Stimulated activated CD4-positive, alpha-beta T cell treated with anti-CD3 and anti-CD28 coated beads, Interleukin-15, amount 100 ng/mL, for 1 hour (primary cell): ENCODE measurements at places on chromosomes 5 and 9.
A peak's percentile ranks its signal among the peaks of the same experiment; 100 is the strongest.

DNA sequence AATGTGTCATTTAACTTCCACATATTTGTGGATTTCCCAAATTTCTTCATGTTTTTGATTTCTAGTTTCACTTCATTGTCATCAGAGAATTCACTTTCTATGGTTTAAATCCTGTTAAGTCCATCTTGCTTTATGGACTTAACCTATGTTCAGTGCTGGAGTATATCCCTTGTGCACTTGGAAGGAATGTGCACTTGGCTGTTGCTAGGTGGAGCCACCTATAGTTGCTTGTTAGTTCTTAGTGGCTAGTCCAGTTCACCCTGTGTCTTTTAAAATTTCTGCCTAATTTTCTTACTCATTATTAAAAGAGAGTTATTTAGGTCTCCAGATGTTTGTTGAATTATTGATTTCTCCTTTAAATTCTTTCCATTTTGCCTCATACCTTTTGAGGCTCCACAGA is 1472.5 kb upstream of the CDH6 start:
- no peak for DNase-seq

DNA sequence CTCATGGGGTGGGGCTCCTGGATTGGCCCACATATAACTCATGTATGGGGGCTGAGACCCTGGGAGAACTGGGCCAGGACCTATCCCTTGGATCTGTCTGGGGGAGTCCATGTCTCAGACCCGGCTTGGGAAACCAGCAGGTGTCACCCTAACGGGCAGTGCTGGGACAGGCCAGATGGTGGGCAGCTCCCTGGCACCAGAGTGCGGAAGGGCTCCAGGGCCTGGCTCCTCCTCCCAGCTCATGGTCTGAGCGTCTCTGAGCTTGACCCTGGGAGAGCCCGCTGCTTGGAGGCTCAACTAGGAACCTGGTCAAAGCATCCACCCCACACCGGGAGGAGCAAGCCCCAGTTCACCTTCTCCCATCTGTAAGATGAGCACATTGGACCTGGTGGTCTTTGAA is 15.5 kb upstream of the NCS1 start:
- DNase-seq: no peak

GRCh38 chr5:151417712-151418111 is 29.7 kb upstream of the SLC36A1 start:
- no peak for DNase-seq

- DNase-seq: no peak
Observed at GRCh38 chr9:126230692-126231091, 95.9 kb upstream of the MVB12B start.

- no peak for DNase-seq
Observed at GRCh38 chr9:81465468-81466011, 223.8 kb downstream of the TLE1 start.

DNA sequence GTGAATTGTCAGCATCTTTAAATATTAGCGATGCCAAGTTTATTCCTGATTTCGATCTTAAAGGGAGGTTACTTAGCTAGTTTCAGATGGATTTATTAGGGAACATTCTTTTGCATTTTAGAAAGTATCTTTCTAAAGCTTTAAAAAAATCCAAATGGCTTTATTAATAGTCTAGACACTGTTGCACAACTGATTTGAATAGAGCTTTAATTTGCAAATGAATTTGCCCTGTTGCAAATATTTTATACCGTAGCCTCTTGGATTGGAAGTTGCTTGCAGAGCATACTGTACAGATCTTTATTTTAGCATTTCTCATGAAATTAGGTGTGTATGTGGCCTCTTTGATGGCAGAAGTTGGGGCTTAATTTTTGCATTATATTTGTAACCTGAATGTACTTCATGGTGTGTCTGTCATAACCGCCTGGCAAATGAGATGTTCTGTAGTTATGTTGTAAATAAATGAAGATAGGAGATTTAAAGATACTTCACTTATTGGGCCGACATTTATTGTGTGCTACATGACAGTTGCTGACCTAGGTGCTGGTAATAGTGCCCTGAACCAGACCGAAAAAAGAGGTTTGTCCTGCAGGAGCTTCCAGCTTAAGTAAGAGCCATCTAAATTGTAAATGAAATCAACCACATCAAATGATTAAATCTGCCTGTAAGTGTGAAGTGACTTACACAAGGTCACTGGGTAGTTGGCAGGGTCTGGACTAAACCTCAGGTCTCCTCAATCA is 1.8 kb downstream of the TCERG1 start:
- DNase-seq: no peak

DNA sequence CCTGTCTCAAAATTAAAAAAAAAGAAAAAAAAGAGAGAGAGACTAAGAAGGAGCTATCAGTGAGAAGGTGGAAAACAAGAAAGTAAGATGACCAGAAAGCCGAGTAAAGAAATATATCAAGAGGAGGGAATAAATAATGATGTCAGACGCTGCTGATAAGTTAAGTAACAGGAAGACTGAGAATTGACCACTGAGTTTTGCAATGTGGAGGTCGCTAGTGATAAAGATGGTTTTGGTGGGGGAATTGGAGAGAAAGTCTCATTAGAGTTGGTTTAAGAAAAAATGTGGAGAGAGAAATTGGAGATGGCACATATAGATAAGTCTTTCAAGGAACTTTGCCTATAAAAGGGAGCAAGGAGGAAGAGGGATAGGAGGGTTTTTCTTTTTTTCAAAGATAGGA is 91.9 kb downstream of the RAD23B start:
- DNase-seq: no peak

DNA sequence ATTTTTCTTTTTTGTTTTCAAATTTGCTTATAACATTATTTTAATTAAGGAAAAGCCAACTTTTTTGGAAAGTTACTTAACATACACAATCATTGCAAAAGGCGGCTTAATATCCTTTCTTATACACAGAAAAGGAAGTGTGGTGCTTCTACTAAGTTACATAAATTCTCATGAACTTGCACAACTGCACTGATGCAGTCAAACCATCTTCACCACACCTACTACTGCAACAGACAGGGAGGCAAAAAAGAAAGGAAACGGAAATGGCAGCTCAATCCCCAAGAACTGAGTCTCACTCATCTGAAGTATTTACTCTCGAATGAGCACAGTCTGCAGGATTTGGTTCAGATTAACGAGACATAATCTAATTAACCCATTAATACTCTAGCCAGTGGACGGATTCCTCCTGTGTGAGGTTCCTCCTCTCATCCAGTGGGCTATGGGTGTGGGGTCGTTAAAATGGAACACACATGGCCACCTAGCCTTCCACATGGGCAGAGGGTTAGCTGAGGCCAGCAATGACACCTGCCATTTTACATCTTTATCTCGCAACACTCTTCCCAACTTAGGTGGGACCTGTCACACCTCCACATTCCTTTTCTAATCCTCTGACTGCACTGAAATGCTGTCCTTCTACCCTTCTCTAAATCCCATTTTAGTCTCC is 30.0 kb downstream of the GOLM1 start:
- no peak for DNase-seq

DNA sequence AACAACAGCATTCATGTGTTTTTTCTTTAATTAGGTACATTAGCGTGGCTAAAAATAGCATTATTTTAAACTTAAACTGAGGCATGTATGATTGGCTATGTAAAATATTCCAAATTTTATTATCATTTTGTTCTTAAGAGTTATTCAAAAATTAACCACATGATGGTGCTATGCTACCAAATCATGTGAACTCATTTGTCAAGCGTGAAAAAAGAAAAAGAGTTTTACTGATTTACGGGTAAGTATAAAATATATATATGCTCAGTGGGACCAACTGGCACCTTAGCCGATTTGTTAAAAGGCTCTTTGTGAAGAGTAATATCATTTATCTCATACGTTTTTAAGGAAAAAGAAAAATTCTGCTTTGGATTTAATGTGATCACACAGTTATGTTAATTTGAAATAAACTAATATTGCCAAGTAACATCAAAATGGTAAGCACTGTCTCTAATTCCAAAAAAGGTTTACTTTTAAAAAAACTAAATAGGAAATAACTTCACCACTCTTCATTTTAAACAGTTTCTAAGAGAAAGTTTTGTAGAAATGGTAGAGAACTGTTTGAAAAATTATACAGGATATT is 1042.3 kb downstream of the CDH12 start:
- no peak for DNase-seq

- DNase-seq: no peak
Observed at GRCh38 chr5:157150995-157151394, 8.3 kb upstream of the MED7 start.

DNA sequence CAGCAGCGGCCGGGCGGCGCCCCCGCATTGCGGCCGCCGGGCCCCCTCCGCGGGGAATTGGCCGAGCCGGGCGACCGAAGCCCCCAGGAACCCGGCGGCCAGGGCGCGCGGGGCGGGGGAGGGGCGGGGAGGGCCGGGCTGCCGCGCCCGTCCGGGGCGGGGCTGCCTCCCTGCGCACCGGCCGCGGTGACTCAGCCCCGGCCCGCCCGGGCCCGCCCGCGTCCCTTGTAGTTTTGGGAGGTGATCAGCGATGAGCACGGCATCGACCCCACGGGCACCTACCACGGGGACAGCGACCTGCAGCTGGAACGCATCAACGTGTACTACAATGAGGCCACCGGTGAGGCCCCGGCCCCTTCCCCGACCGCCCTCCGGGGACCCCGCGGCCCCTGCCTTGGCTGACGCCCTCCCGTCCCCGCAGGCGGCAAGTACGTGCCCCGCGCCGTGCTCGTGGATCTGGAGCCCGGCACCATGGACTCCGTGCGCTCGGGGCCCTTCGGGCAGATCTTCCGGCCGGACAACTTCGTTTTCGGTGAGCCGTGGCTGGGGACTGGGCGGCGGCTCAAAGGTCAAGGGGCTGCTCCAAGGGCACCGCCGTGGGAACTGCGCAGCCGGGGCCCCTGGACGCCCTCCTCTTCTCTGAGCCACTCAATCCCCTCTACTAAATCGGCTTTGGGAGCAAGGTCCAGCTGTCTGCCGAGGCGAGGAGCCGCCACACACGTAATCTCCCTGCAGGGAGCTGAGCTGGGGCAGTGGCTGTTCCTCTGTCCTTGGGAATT is 592 bp downstream of the TUBB4B start:
- peak; percentile 67 for DNase-seq

DNA sequence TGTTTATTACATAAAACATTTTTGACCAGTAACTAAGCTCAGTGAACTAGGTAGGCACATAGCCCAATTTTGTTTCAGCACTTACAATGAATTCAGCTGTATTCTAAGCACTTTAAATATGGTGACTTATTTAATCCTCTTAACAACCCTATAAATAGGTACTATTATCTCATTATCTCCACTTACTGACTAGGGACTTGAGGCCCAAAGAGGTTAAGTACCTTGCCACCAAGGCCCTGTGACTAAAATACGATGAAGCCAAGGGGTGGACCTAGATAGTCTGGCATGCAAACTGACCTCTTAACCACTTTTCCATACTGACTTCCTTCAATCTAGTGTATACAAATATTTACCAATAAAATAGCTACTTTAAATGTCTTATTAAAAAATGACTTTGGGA is 266.4 kb downstream of the ZNF608 start:
- DNase-seq: no peak

- DNase-seq: no peak
Observed at GRCh38 chr5:86878250-86878649, 260.5 kb downstream of the COX7C start.

DNA sequence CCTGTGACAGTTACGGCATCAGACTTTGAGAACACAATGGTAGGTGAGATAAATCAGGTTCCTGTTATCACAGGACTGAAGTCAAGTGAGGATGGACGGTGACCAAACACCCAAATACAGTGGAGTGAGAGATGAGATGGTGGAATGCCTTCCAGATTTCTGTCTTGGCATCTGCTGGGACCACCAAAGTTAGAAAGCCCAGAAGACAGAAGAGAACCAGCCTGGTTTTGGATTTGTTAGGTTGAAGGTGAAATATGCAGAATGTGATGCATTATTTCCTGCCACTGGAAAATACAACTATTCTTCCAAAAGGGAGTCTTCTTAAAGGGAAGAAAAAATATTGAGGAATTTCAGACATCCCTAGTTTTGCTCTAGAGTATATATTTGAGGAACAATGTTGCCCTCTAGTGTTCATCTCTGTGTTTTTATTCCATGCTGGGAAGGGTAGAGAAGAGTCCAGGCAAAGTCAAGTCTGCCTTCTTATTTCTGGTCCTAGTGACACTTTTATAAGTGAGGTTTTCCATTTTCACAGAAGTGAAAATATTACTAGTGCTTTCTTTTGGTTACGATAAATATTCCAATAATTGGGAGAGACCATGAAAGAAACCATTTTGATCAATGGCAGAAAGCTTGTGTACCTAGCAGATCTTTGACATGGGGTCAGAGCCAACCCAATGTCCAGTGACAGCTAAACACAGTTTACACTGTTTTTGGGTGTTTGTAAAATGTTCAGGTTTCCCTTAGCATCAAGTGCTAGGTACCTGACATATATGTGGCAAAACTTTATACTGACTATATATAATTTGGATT is 142.3 kb upstream of the ANKH start:
- DNase-seq: no peak

DNA sequence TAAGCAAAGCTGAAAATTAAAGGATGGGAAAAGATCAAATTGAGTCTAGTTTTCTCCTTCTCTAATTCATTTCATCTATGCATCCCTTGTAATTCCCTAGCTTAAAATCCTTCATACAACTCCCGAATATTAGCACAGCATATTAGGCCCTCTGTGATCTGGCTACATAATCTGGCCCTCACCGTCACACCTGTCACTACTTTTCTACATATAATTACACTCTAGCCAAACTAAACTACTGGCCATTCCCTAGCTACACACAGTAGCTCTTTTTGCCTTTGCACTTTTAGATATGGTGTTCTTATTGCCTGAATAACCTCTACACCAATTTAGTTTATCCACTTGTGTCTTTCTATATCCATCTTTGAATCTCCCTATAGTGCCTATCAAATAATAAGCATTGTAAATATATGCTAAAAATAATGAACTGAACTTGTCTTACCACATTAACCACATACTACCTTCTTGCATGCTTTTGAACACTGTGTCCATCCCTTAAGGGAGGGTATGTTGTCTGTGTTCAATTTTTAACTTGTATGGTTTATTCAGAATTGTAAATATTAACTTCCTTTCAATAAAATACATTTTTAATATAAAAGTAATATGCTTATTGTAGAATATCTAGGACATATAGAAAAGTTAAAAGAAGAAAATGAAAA is 15.9 kb downstream of the RANBP6 start:
- DNase-seq: no peak

- DNase-seq: no peak
Observed at GRCh38 chr9:15512204-15512603, 1.4 kb upstream of the PSIP1 start.

- no peak for DNase-seq
Observed at GRCh38 chr9:12798066-12798770, 23.4 kb downstream of the LURAP1L start.

DNA sequence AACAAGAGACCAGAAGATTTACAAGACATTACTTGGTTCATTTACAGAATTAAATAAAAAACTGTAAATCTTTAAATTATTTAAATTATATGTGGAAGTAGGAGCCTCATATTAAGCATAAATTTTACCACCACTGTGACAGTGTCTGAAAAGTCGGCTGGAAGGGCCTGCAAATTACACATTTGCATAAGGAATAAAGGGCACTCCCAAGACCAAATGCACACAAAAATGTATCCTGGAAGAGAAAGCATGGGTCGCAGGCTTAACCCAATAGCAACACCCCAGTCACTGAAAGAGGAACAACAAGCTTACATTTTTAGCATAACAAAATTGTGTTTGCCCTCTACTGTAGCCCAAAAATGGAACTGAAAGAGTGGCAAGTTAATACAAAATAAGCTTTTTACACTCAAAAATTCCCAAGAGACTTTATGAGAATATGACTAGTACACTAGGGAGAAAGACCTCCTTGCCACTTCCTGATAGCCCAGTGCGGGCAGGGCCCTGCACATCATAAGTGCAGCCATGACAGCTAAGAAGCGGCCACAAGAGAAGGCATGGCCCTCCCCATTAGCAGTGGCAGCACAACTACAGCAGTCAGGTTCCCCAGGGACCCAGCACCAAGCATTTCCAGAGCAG is 482.0 kb downstream of the DTWD2 start:
- DNase-seq: no peak
